ENCODE measurements at places on chromosomes 4 and X.
A peak's percentile ranks its signal among the peaks of the same experiment; 100 is the strongest.

DNA sequence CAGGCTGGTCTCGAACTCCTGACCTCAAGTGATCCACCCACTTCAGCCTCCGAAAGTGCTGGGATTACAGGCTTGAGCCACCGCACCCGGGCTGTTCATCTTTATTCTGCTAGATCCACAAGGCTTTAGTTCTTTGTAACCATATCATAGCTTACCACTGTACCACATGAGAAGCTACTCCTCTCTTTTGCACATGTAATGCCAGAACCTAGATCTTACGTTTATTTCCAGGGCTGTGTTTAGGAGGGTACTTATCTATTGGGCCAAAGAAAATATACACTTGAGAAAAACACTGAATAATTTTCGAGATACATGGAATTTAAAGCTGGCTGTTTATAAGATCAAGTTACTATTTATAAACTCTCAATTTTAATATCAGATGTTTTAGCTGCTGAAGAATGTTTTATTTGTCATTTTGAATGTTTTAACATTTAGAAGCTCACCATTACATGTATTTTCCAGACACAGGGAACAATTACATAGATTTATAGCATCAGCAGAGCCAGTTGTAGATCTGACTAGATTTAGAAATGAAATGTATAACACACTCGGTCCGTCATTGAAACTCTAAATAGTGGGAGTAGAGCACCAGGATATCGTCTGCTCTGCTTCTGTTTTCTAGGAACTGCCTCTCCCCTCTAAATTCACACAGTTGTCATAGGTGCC lies 155.3 kb upstream of the HAND2 start:
- DNase-seq = no peak

DNA sequence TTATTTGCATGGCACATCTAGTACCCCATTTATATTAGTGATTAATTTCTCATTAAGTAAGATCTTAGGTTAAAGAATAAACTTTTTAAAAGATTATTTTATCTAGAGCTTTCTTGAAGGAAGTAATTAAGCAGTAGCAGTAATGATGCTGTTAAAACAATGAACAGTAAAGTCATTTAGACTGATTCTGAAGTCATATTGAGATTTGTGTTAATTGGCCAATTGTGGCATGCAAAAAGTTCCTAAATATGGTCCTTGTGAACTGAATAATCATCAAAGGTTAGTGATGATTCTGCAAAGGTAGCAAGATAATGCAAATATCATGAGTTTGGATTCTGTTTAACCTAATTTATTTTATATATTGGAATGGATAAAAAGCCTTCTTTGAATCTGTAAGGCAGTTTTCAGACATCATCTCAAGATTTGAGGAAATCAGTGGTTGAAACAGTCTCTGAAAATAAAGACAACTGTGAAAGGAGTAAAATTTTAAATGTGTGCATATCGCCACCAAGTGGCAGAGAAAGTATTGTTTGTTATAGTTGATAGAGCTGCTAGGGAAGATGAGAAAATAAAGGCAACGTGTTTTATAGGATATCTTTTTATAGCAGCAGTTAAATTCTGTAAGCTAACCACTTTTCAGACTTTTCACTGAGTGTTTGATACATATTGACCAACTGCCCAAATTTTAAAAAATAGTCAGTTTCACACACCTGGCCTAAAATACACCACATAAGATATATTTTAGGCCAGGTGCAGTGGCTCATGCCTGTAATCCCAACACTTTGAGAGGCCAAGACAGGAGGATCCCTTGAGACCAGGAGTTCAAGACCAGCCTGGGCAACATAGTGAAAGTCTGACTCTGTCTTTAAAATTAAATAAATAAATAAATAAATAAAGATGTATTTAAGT lies 79.6 kb downstream of the CCKAR start:
- DNase-seq = no peak

DNA sequence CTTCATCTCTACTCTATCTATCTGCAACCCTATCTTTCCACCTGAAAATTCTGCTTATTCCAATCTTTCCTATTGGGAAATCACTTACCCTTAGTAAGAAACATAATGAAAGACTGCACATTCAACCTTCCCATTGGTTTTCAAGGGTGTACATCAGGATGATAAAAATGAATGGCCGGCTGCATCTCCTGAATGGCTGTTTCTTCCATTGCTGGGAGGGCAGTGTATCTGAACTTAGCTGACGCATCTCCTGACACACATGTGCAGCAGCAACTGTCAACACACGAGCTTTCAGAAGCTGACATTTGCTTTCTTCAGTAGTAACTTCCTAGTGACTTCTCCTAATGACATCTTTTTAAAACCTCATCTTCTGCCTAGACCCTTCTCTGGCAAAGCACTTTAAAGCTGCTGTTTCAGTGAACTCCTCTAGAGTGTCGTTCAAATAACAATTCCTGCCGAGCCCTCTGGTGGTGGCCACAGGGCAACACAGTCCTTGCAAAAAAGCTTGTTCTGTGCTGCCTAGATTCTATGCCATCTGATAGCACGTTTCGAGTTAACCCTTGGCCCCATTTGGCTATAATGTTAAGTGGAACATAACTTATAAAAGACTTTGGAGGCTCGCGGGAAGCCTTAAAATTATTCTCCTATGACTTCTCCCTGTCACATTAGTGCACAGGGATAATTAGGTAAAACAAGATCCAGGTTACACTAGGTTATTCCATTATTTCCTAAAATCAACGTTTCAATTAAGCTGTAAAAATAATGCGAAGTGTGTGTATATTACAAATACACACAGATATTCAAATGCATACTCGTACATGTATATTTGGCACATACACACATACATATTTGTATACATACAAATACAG lies 2340.7 kb downstream of the PCDH7 start:
- no peak for DNase-seq

DNA sequence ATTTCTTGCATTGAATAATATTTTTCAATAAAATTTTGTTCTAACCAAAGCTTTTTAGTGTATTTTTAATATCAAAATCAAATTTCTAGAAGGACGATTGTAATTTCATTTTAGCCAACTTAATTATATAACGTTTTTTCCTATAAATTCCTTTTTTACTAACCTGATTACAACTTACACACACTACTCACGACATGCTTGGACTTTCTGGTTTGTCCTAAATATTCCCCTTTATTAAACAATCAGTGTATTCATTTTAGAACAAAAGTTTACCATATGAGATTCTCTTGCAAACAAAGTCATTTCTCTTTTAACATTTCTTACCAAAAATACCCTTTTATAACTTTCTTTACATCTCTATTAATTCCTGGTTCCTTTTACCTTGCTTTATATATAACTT lies 173.7 kb downstream of the PWWP3B start:
- no peak for DNase-seq

DNA sequence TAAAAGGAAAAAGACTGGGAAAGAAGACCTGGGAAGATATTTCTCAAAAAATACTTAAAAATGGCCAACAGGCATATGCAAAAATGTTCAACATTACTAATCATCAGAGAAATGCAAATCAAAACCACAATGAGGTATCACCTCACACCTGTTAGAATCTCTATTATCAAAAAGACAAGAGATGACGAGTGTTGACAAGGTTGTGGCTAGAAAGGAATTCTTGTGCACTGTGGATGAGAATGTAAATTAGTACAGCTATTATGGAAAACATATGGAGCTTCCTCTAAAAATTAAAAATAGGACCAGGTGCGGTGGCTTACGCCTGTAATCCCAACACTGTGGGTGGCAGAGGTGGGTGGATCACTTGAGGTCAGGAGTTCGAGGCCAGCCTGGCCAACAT lies 50.0 kb downstream of the C4orf46 start:
- DNase-seq = no peak

DNA sequence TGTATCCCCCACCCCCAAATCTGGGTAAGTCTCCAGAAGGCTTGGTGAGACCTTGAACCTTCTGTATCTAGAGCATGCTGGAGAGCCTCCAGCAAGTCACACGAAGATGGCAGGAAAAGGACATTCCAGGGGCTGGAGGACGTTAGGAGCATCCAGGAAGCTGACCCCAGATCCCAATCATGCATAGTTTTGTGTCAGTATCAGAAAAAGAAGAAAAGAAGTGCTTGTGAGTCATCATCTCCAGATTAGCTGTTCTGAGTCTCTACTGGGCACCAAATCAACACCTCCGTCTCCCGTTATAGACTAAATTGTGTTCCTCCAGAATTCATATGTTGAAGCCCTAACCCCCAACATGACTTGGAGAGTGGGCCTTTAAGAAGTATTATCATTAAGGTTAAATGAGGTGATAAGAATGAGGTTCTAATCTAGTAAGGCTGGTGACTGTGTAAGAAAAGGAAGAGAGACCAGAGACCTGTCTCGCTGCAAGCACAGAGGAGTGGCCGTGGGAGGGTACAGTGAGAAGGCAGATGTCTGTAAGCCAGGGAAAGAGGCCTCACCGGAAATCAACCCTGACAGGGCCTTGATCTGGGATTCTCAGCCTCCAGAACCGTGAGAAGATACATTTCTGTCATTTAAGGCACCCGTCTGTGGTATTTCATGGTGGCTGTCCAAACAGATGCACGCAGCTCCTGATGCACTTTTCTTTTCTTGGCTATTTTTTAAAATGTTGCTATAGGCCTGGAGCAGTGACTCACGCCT lies 38.1 kb upstream of the CLDN24 start:
- DNase-seq = no peak

DNA sequence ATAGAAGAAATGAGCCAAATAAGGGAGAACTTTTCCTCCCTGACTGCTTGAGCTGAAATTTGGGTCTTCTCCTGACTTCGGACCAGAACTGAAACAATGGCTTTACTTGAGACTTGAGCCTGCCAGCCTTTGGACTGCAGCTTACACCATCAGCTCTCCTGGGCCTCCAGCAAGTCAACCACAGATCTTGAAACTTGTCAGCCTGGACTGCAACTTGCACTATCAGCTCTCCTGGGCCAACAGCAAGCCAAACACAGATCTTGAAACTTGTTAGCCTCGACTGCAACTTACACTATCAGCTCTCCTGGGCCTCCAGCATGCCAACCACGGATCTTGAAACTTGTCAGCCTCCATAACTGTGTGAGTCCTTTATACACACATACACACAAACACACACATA lies 425.9 kb upstream of the PCDH7 start:
- DNase-seq = no peak

DNA sequence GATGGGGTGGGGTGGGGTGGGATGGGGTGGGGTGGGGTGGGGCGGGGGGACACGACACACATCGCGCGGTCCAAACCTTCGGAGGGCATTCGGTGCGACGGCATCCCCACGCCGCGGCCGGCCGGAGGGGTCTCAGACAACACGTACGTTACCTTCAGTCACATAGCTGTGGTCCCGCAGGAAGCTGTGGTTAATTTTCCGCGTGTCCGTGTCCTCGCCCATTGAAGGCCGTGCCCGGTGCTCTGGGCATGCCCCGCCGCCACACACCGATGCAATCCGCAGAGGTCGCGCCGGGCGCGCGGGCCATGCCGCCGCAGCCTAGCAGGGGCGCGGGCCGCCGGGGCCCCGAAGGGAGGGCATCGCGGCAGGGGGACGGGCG lies 417 bp downstream of the PPP2R2C start:
- no peak for DNase-seq

DNA sequence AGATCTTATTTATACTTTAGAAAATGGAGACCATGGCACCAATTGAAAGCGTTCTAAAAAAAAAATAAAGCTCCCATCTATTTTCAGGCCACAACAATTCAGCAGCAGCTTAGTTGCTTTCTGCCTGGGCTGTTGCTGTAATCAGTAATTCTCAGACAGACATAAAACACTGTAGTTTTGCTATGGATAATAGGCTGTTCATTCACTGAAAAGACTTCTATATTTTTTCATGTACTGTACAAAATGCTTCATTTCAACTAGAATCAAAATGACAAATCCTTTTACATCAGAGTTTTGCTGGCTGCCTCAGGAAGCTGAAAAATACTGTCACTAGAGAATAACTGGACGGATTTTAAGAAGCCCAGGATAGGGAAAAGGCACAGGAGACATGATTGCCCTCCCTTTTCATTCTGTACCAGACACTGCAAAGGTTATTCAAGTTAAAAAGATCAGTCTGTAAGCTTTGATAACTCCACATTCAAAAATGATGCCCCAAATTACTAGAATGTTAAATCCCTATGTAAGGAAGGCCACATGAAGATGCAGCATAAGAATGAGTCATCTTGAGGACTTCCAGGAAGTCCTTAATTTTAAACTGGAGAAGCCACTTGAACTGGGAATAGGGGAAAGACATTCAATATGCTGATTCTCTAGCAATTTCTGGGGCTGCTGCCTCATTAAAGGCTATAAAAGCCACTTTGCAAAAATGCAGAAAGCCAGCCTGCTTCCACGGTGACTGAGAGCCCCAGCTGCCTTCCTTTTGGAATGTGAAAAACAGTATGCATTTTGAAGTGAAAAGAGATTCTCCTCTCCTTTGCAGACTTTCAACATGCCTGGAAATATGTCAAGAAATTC lies 403.2 kb upstream of the RASGEF1B start:
- DNase-seq = no peak

DNA sequence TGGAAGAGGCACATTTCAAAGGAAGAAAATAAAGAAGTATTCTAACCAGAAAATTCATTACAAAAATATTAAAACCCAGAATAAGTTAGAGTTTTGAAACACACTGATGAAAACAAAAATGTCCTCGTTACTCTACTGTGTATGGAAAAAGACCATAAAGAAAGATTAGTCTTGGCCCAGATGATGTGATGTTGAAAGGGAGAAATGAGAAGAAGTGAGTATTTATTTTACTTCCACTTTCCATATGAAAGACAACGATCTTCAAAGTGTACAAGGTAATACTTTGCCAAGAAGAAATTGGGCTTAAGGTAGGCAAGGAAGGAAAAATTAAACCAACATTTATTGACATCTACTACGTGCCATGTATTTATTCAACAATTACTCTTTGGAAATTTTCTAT lies 48.6 kb upstream of the EMCN start:
- peak; percentile 13 for DNase-seq

- no peak for DNase-seq
Observed at GRCh38 chr4:170868170-170868569, 778.4 kb upstream of the AADAT start.

DNA sequence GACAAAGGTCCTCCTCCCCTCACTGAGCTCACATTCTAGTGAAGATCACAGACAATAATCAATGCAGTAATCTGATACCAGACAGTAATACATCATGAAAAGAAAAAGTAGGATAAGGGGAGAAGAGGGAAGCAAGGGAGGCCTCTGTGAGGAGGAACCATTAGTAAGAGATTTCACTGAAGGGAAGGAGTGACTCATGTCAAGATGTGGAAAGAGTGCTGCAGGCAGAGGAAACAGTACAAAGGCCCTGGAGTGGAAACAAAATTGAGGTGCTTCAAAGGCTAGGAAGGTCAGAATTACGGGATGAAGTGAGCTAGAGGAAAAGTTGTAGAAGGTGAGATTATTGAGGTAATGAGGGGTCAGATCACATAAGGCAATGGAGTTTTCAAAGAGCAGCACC lies 38.1 kb downstream of the LAMTOR3 start:
- no peak for DNase-seq

Measured in CD4-positive, alpha-beta T cell (primary cell).